NT2/D1 (cell line): ENCODE measurements at places on chromosomes 11 and 22.
A peak's percentile ranks its signal among the peaks of the same experiment; 100 is the strongest.

DNA sequence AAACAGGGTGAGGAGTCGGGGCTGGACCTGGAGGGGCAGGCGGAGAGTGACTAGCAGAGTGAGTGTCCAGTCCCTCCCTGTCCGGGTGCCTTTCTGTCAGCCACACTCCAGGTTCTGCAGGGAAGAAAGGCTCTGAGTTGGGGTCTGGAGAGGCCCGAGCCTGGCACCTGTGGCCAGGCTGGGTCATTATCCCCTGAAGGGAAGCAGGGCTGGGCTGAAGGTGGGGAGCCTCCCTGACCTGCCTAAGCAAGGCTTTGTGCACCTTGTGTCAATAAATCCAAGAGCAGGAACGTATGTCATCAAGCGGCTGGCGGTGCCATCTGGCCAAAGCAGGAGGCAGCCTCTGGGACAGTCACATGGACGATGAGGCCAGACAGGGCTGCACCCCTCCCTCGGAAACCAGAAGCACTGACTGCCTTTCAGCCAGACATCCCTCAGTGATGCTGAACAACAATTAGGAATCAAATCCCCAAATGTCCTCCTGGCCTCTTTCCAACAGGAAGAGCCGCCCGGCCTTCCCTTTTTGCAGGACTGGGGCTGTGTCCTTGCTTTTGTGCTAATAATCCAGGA, 73.9 kb upstream of the FGF3 start:
- no peak for DNase-seq

DNA sequence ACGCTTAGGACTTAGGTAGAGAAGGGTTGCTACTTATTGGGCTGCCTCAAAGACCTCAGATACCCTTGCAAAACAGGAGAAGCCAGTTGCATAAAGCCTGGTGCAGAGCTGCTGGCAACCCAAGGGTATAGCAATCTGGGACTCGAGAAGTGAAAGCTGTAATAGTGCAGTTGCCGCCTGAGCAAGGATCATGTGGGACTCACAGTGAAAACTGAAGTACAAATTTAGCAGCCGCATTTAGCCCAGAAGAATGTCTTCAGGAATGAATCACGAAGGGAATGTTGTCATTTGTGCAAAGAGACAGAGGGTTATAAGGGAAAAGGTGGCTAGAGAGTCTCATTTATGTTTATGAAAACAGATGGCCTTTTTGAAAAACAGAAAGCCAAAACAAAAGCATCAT, 267.2 kb downstream of the TENM4 start:
- DNase-seq = no peak

GRCh38 chr22:29617922-29618629, 14.6 kb downstream of the NF2 start:
- DNase-seq = no peak

- DNase-seq = no peak
These were observed 83.9 kb downstream of the ETS1 start for GRCh38 chr11:128503245-128503991.

DNA sequence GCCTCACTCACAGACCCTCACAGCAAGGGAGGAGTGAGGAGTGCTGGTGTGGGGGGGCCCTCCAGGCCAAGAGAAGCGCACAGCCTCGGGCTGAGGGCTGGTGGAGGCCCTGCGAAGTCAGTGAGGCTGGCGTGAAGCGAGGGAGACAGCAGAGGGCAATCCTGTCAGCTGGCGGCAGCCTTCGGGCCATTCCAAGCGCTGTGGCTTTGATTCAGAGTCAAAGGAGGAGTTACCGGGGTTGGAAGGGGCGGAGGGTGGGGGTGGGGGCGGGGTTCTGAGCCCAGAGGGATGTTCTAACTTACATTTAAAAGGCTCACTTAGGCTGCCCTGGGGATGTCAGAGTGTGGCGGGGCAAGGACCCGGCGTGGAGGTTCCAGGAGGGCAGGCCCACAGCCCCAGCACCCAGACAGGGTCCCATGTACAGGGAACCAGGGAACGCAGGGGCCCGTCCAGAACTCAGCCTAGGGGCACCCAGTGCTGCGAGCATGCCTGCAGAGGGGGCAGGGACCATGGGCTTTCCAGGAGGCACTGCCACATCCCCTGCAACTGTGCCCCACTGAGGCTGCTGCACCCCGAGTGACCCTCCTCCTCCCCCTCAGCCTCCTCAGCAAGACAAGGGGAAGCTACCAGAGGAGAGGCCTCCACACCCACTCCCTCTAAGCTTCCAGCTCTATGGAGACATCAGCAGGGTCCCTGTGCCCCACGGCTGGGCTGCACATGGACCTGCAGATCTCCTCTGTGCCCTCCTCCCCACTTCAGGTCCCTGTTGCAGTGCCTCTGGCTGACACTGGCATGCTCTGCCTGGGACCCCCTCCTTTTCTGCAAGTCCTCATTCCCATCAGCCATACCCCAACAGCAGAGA, 39.7 kb upstream of the TTLL12 start:
- peak; percentile 58 for DNase-seq

DNA sequence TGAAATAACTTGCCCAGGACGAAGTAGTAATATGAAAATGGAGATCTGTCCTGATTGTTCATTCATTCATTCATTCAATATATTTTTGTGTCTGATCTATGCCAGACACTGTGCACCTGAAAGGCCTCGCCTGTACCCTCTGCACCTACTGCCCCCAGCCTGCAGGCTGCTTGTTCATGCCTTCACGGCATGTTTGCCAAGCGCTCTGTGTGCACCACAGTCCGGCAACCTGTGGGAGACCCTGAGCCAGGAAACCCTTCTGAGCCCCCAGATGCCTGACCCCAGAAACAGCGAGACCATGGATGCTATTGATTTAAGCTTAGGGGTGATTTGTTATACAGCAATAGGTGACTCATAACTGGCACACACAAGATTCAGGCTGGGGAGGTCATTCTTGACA, 47.0 kb downstream of the RTL6 start:
- DNase-seq = no peak

DNA sequence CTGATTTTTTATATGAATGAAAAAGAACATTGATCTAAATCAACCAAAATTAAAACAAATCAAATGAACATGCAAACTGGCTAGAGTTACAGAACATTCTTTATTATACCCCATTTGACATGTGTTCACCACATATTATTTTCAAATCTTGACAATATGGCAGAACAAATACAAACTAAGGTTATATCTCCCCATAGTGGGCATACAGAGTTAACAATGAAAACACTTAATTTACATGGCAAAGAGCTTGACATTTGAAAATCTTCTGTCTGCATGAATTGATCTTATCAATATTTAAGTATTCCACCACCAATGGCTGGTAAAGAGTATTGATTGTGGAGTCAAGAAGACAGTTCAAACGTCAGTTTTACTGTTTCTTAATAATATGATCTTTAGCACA, 197.9 kb upstream of the ANO3 start:
- DNase-seq = no peak
